ENCODE measurements at places on chromosomes 4 and X.

DNA sequence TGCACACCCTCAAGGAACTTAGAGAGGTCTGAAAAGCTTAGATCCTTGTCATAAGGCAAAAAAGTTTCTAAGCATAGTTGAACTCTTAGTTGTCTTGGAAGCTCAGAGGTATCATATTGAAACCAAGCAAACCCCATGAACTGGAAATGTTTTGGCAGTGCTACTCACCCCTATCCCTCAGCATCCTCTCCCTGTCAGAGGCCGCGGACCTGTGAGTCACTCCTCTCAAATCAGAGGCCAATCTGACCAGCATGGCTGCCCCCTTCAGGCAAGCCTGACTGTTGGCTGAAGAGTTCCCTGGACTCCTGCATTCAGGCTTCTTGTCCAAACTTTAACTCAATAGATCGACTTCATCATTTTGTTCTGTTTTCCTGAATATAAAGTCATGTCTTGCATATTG lies 69.4 kb downstream of the KCNIP4 start:
- no peak for DNase-seq

- no peak for DNase-seq
Observed at GRCh38 chr4:165457793-165458192, 79.0 kb downstream of the CPE start.

- no peak for DNase-seq
Observed at GRCh38 chr4:155609455-155610059, 57.1 kb upstream of the GUCY1A1 start.

GRCh38 chr4:174320494-174321199 lies 36.9 kb downstream of the CEP44 start:
- DNase-seq, result no peak

GRCh38 chr4:1295405-1296055 lies 5.8 kb downstream of the MAEA start:
- DNase-seq, result no peak
